Activated T-helper 2 cell treated with anti-CD3 and anti-CD28 coated beads, Interferon-gamma antibody, Interleukin-2, Interleukin-4, amounts not matched to agents 10 μg/mL and 5 μg/mL and 100 μg/mL, durations not matched to agents 14 hours and 24 hours and 36 hours (primary cell): ENCODE measurements at places on chromosomes 5 and 9.

GRCh38 chr5:169873642-169874041, 106.7 kb downstream of the INSYN2B start:
- no peak for DNase-seq

DNA sequence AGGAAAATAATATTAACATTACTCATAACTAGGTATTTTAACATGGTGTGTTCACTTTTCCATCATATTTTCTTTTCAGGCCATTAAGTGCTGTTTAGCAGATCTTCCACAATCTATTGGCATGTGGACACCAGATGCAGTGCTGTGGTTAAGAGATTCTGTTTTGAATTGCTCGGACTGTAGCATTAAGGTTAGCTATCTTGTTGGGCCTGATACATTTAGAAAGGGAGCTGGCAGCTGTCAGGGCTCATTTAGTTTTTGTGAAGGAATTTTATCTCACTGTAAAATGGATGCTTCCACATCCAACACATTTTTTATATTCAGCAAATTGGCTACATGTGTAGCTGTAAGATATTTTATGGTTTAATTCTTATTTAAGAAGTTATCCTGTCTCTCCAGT, 20.7 kb upstream of the TMOD1 start:
- DNase-seq, result no peak

DNA sequence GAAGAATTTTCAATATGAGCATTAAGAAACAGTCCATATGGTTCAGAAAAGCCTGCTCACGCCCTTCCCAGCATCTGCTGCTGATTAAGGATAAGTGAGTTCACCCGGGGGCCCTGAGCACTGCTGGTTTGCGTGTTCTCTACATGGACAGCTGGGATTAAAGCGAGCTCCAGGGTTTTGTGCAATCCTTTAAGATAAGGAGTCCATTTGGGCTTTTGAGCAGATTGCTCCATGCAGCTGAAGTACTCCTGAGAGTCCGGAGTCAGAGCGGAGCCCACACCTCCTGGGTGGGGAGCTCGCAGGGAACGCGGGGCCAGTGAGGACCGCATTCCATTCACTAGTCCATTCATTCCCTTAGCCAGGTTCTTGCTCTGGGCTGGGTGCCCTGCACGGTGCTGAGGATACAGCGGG, 149.3 kb upstream of the COL5A1 start:
- DNase-seq, result no peak

DNA sequence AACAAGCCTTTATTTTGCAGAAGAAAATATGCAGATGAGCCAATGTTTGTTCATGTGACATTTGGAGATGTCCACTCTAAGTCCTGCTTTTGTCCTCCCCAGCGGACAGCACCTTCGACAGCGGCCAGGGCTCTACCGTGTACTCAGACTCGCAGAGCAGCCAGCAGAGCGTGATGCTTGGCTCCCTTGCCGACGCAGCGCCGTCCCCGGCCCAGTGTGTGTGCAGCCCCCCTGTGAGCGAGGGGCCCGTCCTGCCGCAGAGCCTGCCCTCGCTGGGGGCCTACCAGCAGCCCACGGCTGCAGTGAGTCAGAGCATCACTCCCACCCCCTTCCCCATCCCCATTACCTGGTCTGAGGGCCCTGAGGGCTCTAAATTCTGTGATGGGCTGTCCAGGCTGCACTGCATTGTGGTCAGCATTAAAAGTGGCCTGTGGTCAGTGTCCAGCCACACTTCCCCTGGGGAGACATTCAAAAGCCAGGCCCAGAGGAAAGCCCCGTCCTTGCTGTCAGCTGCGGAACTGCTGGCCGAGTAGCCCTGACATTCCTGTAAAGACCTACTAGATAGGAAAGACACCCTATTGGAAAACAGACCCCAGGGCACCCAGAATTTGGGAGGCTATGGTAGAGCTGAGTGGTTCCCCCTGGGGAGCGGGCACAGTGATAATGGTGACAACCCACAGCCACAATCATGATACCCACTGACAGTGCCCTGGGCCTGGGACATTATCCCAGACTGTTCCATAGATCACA, 69.0 kb downstream of the WNK2 start:
- DNase-seq, result no peak
